ENCODE measurements at places on chromosomes 5 and 9. TPM values are rescaled to one million over a fixed set of nuclear protein-coding genes. Genes with fewer than 3 reads are reported as not detected.

ZFR gene
- total RNA-seq: 144 TPM

ABLIM3 gene
- total RNA-seq: 10.6 TPM

HRCT1 gene
- 0.82 TPM for total RNA-seq

FAM221B gene
- total RNA-seq: not detected

RFESD gene
- 1.2 TPM for total RNA-seq

MSX2 gene
- total RNA-seq: 0.41 TPM

SAXO1 gene
- total RNA-seq: not detected

All from frontal cortex (tissue), 4 donors.